ENCODE measurements at places on chromosomes 5 and 9.

- DNase-seq = peak; percentile 24
Observed at GRCh38 chr5:66553916-66554575, 42.1 kb upstream of the MAST4 start.

DNA sequence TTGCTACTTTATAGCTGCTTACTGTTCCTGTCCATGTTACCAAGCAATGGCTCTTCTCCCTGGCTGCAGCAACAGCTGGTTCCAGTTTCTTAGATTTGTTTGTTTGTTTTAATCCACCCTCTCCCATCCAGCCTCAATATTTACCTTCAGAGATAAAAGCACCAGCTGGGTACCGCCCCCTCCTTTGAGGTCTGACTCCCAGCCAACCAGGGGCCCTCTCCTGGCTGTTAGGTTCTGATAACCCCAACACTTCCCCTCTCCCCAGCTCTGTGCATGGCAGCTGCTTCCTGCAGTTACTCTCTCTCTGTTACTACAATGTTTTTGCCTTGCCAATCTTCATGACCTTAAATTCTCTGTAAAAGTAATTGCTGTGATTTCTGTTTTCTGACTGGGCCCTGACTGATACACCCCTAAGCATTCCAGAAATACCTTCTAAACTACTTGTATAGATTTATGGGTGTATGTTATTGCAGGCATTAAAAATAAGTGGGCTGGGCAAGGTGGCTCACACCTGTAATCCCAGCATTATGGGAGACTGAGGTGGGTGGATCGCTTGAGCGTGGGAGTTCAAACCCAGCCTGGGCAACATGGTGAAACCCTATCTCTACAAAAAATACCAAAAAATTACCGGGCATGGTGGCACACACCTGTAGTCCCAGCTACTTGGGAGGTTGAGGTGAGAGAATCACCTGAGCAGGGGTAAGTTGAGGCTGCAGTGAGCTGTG, 2.6 kb upstream of the GCNT1 start:
- DNase-seq = peak; percentile 18

DNA sequence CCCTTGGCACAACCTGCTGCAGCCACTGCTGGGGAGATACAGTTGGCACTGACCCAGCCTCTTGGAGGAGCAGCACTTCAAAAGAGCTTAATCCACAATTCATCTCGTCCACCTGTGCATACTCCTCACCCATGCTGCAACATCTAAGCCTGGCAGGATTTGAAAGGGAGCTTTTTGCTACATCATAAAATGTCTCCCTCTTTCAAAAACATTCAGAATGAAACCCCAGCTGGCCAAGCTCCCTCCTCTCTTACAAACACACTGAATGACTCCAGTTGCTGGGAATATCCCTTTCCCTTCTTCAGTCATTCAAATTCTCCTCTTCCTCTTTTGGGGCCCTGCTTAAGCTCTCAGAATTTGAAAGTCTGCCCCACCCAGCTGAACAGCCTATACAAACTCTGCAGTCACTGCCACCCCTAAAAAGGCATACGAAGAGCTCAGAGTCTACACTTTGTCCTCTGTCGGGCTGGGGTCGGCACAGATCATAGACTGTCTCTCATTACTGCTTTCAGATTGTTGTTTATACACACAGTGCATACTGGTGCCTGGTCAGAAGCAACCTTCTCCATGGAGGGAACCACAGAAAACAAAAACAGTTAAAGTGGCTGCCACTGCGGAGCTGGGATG, 8.8 kb upstream of the C5orf15 start:
- DNase-seq = no peak

DNA sequence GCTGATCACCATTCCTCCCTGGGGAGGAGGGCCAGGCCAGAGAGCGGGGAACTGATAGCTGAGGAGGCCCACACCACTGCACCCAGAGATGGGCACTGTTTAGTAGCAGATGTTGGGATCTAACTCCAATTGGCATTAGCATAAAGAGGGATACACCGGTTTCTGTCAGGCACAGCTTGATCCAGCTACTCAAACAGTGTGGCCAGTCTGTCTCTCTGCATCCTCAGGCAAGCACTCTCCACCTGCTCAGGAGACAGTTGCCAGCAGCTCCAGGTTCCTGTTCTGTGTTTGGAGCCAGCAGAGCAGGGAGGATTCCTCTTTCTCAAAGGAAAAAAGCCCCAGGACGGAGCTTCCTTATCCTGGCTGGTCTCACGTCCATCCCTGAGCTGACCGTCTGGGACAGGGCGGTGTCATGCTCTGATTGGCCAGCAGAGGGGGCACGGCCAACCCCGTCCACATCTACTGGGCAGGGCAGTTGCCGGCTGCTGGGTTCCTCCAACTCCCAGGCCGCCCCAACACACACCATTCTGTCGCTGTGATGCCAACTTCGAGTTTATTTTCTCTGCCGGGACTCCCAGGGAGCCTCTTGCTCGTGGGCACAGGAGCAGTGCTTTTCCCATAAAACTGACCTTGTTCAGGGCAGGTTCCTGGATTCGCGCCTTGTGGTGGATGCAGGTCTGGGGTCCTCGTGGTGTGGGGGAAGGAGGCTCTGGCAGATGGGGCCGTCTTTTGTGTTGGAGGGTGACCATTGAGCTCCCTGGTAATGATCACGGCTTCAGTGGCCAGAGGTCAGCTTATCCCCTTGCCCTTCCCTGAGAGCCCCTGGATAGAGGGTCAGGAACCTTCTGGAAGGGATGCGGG, 47.9 kb downstream of the COL5A1 start:
- peak; percentile 71 for DNase-seq

DNA sequence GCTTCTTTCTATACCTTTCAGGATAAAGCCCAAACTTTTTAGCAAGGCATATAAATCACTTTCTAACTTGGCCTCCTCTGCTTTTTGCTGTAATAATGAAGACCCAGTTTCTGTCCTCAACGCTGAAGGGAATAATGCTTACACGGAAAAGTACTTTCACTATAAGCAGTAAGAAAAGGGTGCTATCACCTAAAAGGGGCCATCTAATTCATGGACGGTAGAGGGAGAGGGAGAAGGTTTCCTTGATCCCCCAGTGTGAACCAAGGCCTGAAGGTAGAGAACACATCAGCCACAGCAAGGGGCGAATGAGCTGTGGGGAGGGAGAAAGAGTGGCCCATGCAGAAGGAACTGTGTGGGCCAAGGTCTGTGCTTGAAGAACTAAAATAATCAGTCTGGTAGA, 417.7 kb upstream of the CLINT1 start:
- DNase-seq = no peak

DNA sequence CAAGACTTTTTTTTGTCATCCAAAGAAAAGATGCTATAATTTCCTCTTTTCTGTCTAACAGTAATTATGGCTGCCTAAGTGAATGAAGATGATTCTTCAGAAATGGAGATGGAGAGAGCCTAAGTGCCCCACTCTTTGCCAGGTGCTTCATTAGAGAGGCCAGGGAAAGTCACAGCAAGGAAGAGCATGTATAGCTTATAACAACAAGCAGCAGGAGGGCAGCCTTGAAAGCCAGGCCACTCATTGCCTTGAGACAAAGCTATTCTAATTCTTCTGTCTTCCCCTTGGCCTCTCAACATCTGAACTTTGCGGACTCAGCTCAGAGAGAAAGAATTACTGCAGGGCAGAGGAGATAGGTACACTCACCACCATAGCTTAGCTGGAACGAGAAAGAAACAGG, 112.0 kb upstream of the ZNF366 start:
- DNase-seq = no peak

GRCh38 chr5:14545308-14545707, 36.3 kb upstream of the OTULINL start:
- DNase-seq = no peak

DNA sequence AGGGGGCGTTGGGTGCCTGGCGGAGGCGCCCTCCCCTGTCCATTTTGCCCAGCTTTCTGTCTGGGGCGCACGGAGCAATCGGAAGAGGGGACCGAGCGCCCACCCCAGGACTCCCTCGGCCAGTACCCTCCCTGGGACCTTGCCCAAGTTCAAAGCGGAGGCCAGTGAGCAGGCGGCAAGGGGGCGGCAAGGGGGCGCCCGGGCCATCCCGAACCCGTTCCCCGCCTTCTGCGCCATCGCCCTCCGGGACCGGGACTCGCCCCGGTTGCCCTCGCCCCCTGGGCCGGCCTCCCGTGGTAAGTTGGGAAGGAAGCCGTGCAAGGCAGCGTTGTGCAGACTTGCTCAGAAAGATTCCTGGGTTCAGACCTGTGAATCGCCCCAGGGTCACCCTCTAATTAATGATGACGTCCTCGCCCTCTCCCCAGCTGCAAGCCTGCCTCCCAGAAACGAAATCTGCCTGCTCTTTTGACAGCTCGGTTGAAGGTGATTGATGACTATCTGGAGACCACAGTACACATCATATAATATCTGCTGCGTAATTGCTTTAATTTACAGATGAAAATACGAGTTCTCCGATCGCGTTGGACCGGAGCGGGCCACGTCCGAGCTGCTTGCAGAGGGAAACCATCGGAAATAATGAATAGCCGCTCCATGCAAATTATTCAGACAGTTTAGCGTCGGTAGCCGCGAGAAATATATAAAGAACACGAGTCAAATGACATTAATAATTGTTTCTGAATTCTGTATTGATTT, 1.4 kb upstream of the IRX4 start:
- no peak for DNase-seq

DNA sequence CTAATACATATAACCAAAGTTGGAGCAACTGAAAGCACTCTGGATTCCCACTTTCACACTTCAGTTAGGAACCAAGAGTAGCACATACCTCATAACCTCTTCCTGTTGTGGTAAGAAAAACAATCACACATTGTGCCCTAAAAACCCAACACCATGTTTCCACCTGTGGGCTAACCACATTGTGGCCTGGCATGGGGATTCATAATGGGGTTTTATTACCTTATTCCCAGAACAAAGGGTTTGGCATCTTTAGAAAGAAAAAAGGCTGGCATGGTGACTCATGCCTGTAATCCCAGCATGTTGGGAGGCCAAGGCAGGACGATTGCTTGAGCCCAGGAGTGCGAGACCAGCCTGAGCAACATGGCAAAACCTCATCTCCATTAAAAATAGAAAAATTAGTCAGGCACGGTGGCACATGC, 60.6 kb downstream of the HSD17B3 start:
- no peak for DNase-seq

- peak; percentile 65 for DNase-seq
Observed at GRCh38 chr9:15416880-15417279, 5.8 kb upstream of the SNAPC3 start.

- peak; percentile 72 for DNase-seq
Observed at GRCh38 chr5:147168578-147169327, 66.1 kb upstream of the STK32A start.

- no peak for DNase-seq
Observed at GRCh38 chr5:173466227-173466626, 138.0 kb upstream of the STC2 start.

GRCh38 chr9:123834889-123835562, 94.9 kb downstream of the DENND1A start:
- DNase-seq = no peak

DNA sequence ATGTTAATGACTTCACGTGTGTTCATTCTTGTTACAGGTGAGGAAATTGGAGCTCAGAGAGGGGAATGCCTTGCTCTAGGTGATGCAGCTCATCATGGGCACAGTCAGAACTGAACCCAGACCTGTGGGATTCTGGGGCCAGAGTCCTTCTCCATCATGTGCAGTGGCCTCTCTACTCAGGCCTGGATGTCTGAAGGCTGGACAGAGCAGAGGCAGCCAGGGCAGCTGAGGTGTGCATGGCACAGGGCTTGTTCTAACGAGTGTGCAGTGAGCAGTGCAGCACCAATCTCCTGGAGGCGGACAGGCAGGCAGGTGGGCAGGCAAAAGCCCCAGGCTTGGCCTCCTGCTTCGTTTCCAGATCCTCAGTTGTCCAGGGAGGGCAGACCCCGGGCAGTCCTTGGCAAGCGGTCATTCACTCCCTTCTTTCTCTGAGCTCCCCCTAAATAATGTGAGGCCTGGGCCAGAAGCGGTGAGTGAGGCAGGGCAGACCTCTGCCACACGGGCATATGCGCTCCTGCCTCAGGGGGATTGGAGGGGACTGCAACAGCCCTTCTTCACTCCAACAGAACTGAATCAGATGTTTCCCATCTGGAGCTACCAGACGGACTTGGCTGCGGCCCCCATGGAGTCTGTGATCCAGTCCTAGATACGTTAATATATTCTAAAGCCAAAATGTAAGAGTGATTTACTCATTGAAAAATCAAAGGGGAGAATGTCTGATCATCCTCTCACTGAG, 68.7 kb upstream of the FSTL4 start:
- DNase-seq = no peak

DNA sequence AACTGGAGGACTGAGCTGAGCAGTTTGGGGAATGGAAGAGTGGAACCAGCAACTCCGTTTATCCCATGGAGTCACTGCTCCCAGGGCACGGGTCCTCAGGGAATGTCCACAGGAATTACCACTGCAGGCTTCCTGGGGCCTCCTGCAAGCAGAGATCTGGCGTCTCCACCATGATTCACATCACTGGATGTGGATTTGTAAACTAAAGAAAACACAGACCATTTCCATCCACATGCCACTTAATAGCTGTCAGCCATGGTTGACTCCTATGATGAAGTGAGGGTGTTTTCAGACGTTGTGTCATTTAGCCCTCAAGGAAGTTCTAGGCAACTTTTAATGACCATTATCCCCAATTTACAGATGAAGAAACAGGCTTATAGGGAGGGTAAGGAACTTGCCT, 30.2 kb downstream of the SNCAIP start:
- DNase-seq = no peak

DNA sequence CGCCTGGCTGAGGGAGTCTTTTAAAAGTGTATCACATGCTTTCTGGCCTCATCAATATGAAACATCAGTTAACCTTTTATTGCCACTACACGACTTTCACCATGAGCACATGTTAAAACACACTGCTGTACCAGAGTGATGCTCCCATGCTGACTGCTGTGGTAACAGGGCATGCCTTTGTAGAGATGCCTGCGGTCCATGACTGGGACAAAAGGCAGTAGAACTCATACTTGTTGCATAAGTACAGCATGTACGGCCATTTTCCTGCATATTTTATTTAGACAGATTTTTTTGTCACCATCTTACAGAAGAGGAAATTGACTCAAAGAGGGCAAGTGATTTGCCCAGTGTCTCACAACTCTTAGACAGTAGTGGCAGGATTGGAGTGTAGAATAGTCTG, 105.7 kb upstream of the ADAMTSL1 start:
- peak; percentile 28 for DNase-seq

DNA sequence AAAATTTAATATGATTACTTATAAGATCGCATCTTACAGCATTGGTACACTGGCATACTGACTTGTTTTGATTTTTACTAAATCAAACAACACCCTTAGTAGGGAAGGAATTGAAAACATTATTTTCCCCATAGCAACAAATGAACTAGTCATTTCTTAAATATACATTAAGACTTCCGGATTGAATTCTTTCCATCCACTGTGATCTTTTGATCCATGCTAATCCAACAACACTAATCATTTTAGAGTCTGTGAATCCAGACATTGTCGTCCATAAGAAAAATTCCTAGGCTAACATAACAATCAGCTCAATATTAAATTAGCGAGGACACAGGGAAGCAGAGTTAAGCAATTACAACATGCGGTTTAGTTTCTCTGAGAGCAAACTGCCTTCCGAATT, 21.6 kb upstream of the ERAP1 start:
- no peak for DNase-seq

GRCh38 chr9:114389612-114390368, 2.0 kb upstream of the AKNA start:
- no peak for DNase-seq

All from fibroblast of mammary gland (primary cell).